ENCODE measurements at places on chromosomes 4 and X.

DNA sequence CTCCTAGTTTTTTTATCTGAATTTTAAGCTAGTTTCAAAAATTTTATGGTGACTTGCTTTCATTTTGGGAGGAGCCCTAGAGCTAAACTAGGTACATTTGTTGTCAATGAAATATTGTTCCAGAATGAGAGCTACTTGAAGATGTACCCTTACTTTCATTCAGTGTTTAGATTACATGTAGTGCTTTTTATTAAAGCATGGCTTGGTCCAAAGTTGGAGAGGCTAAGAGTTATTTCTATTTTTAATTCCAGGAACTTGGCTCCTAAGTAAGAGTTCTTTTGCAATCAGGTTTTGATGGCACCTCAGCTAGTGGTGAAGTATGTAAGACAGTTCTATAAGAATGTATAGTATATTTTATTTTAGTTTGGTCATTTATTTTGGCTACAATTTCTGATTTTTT is 165.5 kb downstream of the PRR32 start:
- DNase-seq = no peak

GRCh38 chr4:41792166-41792565 is 43.6 kb upstream of the PHOX2B start:
- DNase-seq = no peak

- DNase-seq = no peak
Measured at GRCh38 chr4:8284391-8284790, 14.8 kb downstream of the HTRA3 start.

- no peak for DNase-seq
Measured at GRCh38 chr4:138671606-138672084, 343.9 kb upstream of the NOCT start.

- DNase-seq = no peak
Measured at GRCh38 chr4:147012059-147012707, 66.5 kb upstream of the TTC29 start.

DNA sequence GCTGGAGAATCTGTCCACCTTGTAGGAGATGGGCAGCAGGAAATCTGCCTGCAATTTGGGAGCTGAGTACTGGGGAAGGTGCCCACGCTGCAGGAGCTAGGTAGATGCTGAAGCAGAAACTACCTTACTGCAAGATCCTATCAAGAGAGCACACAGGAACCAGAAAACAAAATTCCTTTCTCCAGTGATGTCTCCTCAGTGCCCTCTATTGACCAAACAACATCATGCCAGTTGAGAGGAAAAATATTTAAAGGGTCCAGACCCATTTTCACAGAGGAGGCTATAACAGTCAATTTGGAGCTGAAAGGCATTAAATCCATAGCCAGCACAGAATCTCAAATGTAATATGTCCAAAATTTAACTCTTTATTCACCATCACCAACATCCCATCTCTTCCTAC is 406.8 kb downstream of the SLITRK2 start:
- no peak for DNase-seq

- DNase-seq = no peak
Measured at GRCh38 chr4:156781852-156782251, 189.7 kb downstream of the PDGFC start.

- no peak for DNase-seq
Measured at GRCh38 chrX:133749370-133749769, 236.0 kb downstream of the GPC3 start.

DNA sequence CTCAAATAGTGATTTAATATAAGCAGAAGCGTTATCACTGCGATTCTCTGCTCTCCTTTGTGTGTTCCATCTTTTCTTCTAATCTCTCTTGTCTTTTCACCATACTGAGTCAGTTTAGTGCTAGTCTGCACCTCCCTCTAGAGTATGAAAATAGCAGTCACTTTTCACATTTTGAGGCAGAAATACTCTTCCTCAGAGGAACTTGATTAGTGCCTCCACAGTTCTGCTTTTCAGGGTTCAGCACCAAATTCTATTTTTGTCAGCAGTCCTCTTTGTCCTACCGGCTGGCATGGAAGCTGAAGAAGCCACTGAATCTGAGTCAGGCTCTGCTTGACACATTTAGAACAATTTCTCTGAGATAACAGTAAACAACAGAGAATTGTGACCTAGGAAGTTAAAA is 49.7 kb upstream of the ANKRD17 start:
- no peak for DNase-seq

- DNase-seq = no peak
Measured at GRCh38 chr4:159048166-159048886, 54.6 kb upstream of the RAPGEF2 start.

DNA sequence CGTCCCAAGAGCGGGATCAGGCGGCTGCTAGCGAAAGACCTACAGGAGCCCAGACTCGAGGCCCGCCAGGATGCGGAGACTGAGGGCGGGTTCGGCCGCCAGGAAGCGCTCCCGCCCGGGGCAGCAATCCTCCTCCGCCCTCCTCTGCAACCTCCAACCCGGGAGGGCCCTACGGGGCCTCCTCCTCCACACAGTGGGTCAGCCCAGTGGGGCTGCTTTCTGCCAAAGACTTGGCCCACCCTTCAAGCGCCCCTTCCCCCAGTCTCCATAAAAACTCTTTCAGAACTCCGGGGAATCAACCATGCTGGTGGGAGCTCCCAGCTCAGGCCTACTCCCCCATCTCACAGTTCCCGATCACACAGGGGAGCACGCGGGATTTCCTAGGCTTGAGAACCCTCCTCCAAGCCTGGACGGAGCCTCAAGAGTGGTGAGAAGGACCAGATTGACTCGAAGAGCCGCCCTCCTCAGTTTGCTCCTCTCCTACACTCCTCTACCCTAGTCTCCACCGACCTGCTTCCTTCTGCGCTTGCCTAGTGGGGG is 77.5 kb downstream of the RLIM start:
- no peak for DNase-seq

DNA sequence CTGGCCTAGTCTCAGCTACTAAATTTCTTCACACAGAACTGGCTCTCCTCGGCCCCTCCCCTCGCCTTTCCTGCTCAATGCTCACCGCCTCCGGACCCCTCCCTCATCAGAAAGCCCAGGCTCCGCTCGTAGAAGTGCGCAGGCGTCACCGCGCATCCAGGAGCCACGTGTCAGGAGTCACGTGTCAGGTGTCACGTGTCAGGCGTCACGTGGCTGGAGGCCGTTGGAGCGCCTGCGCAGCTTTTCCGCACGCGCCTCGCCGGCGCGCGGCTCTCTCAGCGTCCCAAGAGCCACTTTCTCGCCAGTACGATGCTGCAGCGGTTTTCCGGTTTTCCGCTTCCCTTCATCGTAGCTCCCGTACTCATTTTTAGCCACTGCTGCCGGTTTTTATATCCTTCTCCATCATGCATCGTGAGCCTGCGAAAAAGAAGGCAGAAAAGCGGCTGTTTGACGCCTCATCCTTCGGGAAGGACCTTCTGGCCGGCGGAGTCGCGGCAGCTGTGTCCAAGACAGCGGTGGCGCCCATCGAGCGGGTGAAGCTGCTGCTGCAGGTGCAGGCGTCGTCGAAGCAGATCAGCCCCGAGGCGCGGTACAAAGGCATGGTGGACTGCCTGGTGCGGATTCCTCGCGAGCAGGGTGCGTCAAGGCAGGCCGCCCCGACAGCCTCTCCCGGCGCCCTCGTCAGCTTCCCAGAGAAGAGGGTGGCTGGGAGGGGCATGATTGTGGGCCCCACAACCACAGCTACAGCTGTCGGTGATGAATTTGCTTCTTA is at the start of gene SLC25A31:
Gene SLC25A31, plus strand, starts transcription at position 259 of the 772 bp plus-strand sequence. Its CDS starts 146 bp downstream, at position 405.
- no peak for DNase-seq

GRCh38 chrX:38082309-38082708 is 76.0 kb downstream of the SYTL5 start:
- DNase-seq = no peak

DNA sequence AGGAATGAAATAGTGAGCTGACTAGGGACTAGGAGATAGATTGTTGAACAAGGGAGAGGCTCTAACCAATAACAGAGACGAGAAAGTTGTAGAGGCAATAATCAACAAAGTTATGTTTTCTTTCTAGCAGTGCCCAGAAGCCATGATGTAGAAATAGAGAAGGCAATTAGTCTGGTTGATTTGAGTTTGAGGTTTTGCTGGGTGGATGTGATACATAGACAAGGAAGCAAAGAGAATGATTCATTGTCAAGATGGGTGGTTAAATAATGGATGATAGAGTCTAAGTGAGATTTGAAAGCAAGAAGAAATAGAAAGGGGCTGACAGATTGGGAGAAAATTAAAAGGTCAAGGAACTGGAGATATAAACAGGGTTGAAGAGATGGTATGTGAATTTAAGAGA is 11.2 kb downstream of the RBM41 start:
- no peak for DNase-seq

- DNase-seq = no peak
Measured at GRCh38 chr4:140343303-140343702, 30.1 kb upstream of the SCOC start.

- DNase-seq = no peak
Measured at GRCh38 chrX:57771689-57772088, 91.6 kb upstream of the NLRP2B start.

GRCh38 chrX:149003863-149004660 is 501.0 kb downstream of the IDS start:
- no peak for DNase-seq

- no peak for DNase-seq
Measured at GRCh38 chrX:77415161-77415560, 32.0 kb upstream of the FGF16 start.

DNA sequence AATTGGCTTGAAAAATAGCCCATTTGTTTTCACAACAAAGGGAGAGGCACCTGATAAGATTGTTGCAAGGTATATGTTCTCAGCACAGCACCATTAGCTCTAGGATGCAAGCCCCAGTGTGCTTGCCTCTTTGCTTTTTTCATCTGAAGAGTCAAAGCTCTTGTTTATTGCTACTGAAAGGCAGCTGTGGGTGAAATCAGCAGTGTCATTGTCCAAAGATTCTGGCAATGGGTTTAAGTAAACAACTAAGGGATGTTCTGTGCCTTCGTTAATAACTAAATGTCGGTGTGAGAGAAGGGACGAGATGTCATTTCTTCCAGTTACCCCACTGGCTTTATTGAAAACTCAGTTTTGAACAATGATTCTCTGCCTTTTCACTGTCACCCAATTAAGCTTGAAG is 567.7 kb downstream of the KCNIP4 start:
- no peak for DNase-seq

DNA sequence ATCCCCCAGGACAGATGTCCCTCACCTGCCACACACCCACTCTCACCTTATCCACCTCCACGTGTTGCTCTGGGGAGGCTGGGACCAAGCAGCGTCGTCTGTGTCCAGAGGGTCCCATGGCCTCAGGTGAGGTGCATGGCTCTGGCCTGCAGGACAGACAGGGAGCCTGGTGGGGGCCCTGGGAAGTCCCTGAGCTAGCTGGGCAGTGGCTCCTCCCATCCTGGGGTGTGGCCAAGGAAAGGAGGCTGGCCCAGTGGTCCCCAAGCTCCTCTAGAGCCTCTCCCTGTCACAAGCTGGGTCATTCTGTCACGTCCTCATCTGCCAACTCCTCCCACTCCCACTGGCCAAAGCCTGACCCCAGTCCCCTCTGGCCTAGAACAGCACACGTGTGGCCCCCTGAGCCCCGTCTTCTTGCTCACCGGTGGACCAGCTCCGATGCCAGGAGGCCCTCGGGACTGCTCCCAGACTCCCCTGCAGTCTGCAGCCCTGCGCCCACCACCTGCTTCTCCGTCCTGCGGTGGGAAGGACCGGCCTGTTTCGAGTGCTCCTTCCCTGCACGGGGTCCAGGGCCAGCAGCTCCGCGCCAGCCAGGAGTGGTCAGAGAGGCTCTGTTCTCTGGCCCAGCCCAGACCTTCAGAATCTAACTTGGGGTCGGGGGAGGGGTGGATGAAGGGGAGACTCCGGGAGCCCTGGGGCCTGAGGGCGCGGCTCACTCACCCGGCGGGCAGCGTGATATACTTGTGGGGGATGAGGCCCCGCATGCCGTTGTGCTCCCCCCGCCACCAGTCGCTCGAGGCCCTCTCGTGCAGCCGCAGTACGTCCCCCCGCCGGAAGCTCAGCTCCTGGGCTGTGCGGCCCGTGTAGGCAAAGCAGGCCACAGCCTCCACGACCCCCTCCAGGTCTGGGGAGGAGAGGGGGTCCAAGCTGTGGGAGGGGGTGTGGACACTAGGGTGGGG is 4.8 kb downstream of the AVPR2 start:
- DNase-seq = no peak

- DNase-seq = no peak
Measured at GRCh38 chr4:184740980-184741391, 7.1 kb upstream of the CENPU start.

DNA sequence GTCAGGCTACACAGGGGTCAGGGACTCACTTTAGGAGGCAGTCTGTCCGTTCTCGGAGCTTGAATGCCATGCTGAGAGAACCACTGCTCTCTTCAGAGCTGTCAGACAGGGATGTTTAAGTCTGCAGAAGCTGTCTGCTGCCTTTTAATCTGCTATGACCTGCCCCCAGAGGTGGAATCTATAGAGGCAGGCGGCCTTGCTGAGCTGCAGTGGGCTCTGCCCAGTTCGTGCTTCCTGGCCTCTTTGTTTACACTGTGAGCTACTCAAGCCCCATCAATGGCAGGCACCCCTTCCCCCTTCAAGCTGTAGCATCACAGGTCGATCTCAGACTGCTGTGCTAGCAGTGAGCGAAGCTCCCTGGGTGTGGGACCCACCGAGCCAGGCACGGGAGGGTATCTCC is 31.5 kb upstream of the UNC5C start:
- DNase-seq = no peak

DNA sequence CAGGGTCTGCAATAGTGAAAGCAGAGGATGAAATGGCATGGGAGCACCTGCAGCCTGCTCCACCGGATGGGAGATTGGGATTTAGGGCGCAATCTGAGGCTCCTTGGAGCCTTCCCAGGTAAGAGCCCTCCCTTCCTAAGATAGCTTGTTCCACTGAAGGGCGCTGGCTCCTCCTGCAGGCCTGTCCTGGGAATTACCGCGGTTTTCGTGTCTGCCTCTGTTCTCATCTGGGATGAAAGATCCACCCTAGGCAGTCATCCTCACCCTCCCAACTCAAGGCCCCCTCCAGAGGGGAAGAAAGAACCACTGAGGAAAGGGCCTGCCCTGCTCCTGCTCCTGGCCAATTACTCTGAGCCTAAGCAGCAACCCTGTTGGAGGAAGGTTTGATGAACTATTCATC is 547.5 kb downstream of the SMARCA1 start:
- no peak for DNase-seq
